ENCODE measurements at places on chromosomes 11 and 22.

- no peak for DNase-seq
These were observed 34.6 kb upstream of the MN1 start for GRCh38 chr22:27836181-27836580.

GRCh38 chr11:98107736-98108135 is 913.0 kb upstream of the CNTN5 start:
- no peak for DNase-seq

DNA sequence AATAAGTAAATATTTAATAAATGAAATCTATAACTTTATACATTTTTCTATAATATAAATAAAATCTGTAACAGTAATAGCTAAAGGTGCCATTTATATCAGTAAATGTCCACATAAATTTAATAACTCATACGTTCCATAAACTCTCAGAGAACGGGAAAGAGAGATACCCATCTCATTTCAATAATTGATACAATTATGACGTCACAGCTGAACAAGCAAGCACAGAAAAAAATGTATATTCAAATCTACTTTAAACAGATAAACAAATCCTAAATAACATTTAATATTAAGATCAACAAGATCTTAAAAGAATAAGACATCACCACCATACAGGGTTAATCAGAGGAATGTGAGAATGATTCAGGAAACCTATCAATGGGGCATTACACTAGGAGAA is 1136.5 kb downstream of the TBC1D22A start:
- no peak for DNase-seq

- DNase-seq = no peak
These were observed 56.5 kb downstream of the FAM76B start for GRCh38 chr11:95732930-95733602.

DNA sequence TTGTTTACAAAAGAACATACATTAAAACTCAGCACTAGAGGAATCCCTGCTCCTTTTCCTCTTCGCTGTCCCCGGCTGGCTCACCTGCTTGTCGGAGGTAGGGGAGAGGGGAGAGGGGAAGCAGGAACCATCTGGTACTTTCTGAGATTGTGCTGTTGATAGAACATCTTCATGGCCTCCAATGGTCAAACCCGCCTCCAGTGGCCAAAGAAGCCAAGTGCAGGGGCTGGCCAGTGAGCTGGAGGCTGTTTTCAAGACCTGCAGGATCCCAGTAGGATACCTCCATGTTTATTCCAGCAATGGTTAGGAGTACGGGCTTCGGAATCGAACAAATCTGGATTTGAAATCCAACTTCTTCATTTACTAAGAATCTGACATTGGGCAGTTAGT is 92.6 kb downstream of the PKNOX2 start:
- peak; percentile 33 for DNase-seq

Data from HuH-7 (cell line).